Activated T-helper 9 cell treated with anti-CD3 and anti-CD28 coated beads, Interleukin-2, amount 50 U/mL, for 16 hours (primary cell): ENCODE measurements at places on chromosomes 4 and X.

GRCh38 chrX:140767646-140768045, 58.1 kb downstream of the LINC00632 start:
- no peak for DNase-seq

DNA sequence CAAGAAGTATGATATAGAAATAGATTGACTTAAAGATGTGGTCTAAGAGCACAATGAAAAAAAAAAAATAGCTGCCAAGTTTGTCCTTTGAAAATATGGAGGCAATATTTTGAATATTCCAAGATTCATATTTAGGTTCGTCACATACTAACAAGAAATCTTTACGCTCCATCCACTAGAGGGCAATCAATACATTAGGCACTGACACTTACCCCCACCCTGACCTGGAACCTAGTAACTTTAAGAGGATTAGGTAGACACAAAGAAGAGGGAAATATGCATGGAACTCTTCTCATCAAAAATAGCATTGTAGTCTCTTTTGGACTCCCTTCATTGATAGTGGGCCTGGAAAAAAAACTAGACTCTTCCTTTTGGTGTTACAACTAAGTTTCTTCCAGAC, 1108.1 kb downstream of the PCDH19 start:
- DNase-seq, result no peak

- DNase-seq, result no peak
These were observed 95.8 kb upstream of the ELOVL6 start for GRCh38 chr4:110294165-110294564.

- DNase-seq, result no peak
These were observed 184.9 kb upstream of the PCDH7 start for GRCh38 chr4:30535255-30535654.

DNA sequence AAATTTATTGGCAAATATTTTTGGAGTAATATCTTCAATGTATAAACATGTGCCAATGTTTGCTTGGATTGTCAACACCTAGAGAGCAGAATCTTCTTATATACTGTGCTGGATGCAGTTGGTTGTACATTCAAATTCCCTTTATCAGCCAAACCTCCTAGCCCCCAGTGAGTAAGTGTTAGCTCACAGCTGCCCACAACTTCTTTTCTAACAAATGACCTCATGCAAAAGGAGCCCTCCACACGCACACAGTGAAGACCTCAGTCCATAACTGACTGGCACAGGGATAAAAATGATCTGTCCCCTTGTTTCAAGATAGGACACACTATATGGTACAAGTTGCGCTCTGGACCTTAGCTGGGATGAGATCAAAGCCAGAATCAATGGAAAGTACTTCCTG, 458.0 kb upstream of the NWD2 start:
- DNase-seq, result no peak

DNA sequence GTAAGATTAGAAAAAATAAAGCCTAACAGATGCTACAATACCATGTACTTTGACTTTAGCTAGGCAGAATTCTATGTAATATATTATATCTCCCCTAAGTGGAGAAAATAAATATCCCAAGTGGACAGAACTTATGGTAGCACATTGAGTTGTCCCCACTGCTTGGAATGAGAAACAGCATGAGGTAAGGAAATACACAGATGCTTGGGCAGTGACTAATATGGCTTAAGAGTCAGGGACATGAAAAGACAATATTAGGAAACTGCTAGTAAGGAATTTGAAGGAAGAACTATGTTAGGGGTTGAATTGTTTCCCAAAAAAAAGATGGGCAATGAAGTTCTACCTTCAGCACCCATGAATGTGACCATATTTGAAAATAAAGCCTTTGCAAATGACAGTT, 2265.1 kb downstream of the PCDH7 start:
- DNase-seq, result no peak

DNA sequence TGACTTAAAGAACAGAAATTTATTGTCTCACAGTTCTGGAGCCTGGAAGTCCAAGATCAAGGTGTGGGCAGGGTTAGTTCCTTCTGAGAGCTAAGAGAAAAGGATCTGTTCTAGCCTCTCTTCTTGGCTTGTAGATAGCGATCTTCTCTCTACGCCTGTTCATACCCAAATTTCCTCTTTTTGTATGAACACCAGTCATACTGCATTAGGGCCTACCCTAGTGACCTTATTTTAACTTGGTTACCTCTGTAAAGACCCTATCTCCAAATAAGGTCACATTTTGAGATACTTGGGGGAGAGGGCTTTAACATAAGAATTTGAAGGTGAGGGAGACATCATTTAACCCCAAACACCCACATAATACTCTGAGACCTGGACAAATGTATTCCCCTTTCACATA, 55.6 kb upstream of the SPP1 start:
- no peak for DNase-seq

GRCh38 chr4:175411251-175411650, 400.8 kb downstream of the GPM6A start:
- no peak for DNase-seq

DNA sequence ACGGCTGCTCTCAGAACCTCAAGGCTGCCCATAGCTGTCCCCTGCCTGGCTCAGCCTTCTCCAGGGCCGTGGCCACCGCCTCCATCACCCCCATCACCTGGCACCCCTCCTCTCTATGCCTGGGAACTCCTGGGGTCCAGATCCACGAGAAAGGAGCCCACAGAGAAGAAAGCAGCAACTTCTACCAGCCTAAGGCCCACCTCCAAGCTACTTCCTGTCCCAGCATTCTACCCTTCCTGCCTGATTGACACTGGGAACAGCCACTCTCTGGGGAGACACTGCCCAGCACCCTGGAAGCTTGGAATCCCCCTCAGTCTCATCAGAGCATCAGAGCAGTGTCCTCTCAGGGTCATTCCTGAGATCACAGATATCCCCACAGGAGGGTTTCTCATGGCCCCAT, 36.9 kb upstream of the PROM1 start:
- DNase-seq, result no peak

- no peak for DNase-seq
These were observed 77.9 kb downstream of the SLC7A11 start for GRCh38 chr4:138164208-138164607.

DNA sequence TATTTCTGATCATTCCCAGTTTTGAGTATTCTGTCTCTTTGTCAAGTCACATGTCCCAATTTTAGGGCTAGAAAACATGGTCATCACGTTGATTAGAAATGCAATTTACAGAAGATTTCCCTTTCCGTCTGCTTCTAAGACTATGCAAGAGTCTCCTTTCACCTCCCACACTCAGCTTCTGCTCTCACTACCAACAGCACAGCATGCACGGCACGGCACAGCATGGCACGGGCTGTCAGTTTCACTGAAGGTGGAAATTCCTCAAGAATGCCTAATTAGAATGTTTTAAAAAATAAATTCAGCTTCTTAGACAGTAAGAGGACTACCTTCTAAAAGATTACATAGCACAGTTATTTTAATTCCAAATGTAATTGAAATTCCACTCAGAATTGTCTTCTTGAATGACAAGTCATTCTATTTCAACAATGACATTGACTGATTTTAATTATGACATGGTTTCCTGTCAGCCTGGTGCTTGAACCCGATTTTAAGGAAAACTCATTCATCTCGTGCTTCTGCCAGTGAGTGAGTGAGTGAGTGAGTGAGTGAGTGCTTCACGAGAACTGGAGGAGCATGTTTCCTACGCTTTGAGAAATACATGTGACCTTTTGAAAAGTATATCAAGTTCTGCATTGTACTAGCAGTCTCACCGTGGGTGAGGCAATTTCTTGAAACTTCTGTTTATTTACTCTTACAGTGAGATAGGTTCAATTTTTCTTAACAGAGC, 124.8 kb upstream of the SORBS2 start:
- no peak for DNase-seq

GRCh38 chr4:52366191-52366590, 292.9 kb downstream of the USP46 start:
- DNase-seq, result no peak

DNA sequence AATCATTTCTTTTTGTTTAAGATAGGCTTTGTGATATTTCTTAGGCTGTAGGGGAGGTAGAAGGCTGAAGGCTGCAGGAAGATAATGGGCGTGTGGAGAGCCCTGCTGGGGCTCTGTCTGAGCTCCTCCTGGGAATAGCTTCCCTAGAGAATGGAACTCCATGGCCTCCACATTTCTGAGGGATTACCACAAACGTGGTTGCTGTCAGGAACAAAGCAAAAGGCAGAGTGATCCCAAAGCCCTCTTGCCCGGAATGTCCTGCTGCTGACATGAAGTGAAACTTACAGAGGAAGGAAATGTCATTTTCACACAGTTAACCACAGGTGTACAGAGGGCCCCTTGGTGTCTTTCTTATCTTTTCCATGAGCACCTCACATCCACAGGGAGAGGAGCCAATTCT, 89.3 kb downstream of the DDIT4L start:
- no peak for DNase-seq

DNA sequence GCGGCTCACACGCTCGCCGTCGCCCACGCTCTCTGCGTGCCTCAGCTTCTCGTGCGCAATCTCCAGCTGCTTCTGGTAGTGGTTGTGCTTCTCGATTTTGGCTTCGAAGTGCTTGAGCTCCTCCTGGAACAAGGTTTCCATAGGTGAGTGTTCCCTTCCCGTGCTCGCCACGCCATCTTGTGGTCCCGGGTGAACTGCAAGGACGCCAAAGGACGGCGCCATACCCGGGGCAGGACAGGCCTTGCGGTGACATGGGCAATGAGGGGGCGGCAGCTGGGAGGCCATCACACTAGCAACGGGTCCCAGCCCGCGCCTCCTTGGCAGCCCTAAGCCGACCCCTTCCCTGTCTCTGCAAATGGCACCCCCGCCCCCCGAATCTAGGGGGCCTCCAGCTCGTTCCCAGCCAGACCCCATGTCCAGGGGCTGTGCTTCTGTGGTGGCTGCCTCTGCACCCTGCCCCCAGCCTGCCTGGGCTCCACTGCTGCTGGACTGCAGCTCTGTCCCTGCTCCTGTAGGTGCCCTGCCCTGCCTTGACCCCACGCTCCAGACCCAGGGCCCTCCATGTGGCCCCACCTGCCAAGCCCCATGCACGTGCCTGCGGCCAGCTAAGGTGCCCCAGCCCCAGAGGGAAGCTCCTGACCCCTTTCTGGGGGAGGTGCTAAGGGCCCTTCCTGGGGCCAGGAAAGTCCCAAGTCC, 17.3 kb downstream of the LRPAP1 start:
- no peak for DNase-seq

GRCh38 chrX:36414056-36414455, 494.5 kb downstream of the CFAP47 start:
- no peak for DNase-seq

DNA sequence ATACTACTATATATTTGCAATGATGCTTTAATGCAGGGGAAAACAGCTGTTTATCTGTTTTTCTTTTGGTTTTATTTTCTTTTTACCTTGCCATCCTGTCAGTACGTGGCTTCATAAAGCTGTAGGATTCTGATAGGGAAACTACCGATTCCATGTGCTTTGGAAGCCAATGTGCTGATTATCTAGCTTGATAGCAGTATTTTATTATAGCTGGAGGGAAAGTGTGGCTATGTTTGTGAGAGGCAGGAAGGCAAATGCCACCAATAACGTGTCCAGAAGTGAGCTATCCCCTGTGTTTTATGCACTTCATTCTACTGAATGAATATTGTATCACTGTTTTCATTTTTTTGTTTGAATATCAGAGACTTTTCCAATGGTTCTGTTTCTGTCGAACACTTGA, 43.7 kb downstream of the IL15 start:
- DNase-seq, result no peak

- DNase-seq, result no peak
These were observed 58.2 kb downstream of the CD38 start for GRCh38 chr4:15836362-15836761.

- DNase-seq, result no peak
These were observed 615.8 kb downstream of the TRAM1L1 start for GRCh38 chr4:116469582-116469981.

GRCh38 chrX:132093239-132093860, 34.5 kb downstream of the FRMD7 start:
- no peak for DNase-seq

DNA sequence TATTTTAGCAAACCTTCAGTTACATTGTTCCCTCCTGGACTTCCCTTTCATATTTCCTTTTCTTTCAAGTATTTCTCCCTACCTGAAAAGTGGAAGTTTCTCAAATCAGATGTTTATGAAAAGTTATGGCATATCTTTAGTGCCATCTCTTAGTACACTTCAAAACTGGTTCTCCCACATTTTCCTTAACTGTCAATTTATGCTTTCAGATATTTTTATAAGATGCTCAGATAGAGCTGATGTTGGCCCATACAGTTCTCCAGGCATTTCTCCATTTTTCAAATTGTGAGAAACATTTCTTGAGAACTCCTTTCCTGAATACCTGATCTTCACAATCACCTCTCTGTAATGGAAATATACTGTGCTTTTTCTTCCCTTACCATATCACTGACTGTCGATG, 32.5 kb upstream of the AP1AR start:
- no peak for DNase-seq

- DNase-seq, result no peak
These were observed 459.5 kb downstream of the RAPGEF2 start for GRCh38 chr4:159562366-159562765.

- DNase-seq, result no peak
These were observed 26.7 kb downstream of the ANKRD50 start for GRCh38 chr4:124685851-124686250.

DNA sequence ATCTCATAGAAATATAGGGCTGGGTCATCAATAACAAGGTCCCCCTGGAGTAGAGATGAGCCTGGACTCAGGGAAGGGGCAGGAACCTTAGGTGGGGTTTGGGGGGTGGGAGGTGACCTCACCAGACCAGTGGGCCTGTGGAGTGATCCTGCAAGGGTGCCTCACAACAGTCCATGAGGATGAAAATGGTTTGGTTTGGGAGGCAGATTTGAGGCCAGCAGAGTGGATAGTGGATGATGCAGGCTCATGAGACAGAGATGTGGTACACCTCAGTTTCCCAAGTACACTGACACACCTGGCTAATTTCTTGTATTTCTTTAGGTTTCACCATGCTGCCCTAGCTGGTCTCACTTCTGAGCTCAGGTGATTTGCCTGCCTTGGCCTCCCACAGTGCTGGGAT, 18.1 kb upstream of the TRIM60 start:
- DNase-seq, result no peak

DNA sequence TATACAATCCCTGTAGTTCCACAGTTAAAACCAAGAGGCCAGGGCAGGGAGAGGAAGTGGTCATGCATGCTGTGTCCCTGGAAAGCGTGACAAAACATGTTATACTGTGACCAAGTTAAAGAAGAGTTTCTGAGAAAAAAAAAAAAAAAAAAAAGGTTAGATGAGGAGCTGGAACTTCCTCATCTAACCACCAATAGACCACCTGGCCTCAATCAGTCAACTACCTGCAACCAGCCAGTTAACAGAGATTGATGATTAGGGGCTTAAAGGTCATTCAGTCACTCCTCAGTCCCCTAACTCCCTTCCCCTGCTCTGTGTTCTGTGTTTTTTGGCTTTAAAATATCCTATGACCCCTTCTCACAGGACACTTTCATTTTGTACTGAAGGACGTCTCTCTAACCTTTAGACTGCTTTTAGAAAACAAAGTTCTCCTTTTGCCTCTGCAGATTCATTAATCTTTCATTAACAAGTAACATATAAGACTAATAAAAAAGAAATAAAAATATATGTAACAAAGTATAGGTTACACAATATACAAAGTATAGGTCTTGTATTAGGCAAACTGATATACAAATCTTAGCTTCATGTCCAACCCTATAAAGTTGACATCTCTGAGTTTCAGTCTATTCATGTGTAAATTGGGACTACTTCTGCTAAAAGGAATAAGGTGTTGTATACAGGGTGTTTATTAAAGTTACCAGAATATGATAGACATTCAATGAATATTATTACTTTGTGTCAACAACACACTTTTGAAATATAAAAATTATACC, 179.1 kb upstream of the NDST4 start:
- DNase-seq, result no peak
